GM03348 (cell line): ENCODE measurements at places on chromosomes 2 and 18.

GRCh38 chr2:151918308-151918707 is 90.1 kb upstream of the ARL5A start:
- no peak for DNase-seq

DNA sequence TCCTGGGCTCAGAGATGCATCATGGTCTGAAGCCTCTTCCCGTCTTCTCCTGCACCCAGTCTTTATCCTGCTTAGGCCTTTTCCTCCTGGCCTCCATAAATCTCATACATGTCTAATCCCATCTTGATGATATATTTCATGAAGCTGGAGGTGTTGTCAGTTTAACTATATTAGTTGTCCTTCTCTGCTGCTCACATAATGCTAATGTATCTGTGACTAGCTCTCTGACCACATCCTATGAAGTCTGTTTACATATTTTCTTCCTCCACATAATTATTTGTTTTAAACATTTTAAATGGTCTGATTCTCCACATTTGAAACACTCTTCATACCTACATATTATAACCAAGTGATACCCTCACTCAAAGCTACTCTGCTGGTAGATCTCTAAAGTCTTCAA is 315.2 kb upstream of the RND3 start:
- no peak for DNase-seq

DNA sequence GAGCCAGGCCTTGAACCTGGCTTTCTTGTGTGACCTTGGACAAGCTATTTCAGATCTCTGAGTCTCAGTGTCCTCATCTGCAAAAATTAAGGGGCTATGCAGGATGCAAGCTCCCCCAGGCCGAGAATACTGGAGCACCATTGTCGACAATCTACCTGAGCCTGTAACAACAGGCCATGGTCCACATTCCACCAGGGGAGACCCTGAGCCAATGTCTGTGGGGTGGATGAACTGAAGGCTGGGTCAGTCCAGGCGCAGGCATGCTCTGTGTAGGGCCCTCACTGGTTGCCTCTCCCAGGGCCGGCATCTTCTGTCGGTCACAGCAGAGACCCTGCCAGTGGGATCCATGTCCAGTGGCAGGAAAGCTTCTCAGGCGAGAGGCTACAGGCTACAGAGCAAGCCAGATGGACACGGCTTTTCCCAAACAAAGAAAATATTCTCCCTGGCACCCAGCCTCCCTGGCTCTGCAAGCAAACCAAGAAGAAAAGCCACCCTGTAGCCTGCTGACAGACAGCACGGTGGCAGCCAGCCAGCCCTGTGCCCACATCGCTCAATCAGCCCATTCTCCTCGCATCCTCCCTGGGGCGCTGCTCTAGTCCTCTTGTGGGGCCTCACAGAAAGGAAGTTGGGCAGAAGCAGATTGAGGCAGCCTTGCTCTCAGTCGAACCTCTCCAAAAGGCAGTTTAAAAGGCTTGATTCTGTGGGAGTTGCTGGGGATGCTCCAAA is 48.7 kb upstream of the FZD7 start:
- DNase-seq, result no peak

GRCh38 chr18:27839141-27839540 is 337.8 kb downstream of the CDH2 start:
- DNase-seq, result peak; percentile 35

GRCh38 chr2:128720080-128721022 is 401.7 kb upstream of the HS6ST1 start:
- no peak for DNase-seq

DNA sequence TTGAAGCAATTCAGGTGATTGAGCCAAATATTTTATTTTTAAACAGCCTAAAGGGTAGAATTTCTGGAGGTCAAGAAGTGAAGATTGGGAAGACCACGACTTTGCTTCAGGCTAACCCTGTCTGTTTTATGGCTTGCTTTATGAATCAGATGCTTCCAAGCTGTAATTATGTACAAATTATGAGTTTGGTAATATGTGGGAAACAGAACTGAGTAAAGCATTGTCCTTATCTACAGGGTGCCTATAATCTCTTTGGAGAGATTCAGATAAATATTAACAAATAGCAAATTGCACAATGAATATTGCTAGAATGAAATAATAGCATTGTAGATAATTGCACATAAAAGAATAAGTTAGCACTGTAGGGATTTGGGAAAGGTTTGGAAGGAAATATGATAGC is 539.4 kb upstream of the CDH2 start:
- no peak for DNase-seq

- no peak for DNase-seq
Measured at GRCh38 chr2:70141212-70141901, 49.5 kb downstream of the C2orf42 start.

DNA sequence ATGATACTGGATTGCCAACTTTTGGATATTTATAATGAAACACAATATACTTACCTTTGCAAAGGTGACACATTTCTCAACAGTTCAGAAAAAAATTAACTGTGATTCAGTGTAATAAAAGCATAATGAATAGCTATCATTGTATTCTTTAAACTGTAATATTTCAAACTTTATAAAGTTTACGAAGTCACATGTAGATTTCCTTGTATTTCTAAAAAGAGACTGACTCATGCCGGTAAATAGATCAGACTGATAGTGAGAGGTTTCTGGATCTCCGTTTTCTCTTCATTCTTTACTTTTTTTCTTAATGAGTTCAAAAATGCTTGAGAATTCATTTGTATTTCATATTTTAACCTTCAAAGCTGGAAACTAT is 70.1 kb downstream of the EML4 start:
- DNase-seq, result no peak

DNA sequence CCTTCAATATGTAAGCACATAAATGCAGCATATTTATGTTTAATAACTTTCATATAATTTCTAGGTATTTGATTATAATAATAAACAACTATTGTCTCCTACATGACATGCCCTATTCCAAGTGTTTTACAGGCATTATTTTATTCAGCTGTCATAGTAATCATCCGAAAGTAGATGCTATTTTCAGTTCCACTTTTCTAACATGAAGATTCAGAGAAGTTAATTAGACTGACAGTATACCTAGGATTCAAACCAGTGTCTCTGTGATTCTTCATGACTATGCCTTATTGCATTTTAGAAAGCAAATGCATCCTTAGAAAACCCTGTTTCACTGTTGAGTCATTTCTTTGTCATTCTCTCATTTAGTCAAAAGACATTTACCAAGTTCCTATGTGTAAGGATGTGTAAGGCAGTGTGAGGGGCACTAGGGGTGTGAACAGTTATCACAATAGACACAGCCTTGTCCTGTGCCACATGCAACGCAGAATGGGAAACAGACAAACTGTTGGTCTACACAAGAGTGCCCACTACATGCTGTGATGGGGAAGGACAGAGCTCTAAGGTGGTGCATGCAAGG is 79.8 kb downstream of the DTNA start:
- DNase-seq, result no peak

- DNase-seq, result peak; percentile 36
Measured at GRCh38 chr18:27954226-27954625, 222.7 kb downstream of the CDH2 start.

GRCh38 chr2:25076749-25077148 is 34.9 kb downstream of the EFR3B start:
- DNase-seq, result peak; percentile 23

DNA sequence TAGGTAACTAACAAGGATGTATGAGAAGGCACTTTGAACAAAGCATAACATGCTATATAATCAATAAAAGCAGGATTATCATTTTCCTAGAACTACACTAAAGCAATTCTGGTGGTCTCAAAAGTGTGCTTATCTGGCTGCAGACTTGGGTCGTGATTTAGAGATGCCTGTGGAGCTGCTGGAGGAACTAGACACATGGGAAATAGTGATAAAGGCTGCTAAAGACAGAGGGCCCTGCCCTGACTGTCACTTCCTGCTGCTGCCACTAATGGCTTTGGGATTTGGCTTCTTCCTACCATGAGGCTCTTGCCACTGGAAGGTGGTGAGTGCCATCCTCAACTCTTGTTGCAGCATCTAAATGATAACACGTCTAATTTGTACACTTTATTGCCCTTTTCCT is 22.5 kb downstream of the TMEM178A start:
- DNase-seq, result no peak

DNA sequence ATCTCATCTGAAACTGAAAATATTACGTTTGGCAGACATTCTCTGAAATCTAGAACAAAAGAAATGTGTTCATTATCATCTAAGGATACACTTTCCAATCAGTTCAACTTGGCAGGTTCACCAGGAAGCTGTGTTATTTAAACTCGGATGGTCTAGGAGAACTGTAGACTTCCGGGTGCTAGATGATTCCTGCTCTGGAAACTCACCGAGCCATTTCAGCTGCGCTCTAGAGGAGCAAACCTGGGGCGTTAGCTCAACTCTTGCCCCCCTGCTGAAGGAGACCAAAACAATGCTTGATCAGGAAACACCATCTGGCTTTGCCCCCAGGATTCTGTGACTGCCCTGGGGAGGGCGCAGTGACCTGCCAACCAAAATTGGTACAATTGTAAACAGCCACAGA is 22.9 kb downstream of the MLPH start:
- no peak for DNase-seq

- DNase-seq, result no peak
Measured at GRCh38 chr2:240170354-240170735, 29.9 kb upstream of the OTOS start.

- DNase-seq, result peak; percentile 36
Measured at GRCh38 chr2:240520130-240520973, 37.4 kb downstream of the ANKMY1 start.

DNA sequence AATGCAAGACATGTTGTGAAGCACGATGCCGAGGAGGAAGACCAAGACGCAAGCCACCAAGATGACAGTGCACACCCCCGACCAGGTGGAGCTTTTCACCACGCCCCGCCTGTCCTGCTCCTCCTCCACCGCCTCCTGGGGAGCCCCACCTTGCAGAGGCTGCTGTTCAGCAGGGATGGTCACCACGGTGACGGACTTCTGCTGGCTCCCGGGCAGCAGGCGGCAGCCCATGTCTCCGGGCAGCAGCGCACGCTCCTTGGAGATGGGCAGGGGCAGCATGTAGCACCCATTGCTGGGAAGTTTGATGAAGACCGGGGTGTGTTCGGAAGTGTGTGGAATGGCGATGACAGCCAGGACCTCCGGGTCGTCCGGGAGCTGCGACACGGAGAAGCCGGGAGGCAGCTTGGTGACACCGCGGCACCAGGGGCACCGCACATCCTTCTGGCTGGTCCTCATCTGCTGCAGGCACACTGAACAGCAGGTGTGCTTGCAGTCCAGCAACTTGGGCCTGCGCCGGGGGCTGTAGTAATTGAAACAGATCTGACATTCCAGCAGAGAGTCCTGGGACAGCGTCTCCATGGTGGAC is 76.8 kb downstream of the RNF152 start:
- no peak for DNase-seq

DNA sequence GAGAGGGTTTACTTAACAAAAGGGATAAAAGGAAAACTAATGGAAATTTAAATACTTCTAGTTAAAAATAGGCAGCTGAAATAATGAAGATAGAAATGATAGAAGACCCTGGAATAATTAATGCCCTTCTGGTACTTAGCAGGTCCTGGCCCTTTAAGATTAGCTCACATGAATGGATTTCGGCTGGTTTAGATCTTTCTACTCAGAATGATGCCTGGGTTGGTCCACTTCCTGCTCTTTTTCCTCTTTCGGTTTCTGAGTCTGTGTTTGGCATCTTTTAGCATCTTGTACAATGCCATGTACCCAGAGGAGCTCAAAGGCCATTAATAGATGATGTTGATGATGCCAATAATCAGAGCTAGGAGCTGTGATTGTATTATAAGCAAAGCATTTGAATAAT is 290.5 kb downstream of the CLIP4 start:
- DNase-seq, result no peak

GRCh38 chr2:211455216-211455841 is 898.9 kb downstream of the CPS1 start:
- peak; percentile 72 for DNase-seq

DNA sequence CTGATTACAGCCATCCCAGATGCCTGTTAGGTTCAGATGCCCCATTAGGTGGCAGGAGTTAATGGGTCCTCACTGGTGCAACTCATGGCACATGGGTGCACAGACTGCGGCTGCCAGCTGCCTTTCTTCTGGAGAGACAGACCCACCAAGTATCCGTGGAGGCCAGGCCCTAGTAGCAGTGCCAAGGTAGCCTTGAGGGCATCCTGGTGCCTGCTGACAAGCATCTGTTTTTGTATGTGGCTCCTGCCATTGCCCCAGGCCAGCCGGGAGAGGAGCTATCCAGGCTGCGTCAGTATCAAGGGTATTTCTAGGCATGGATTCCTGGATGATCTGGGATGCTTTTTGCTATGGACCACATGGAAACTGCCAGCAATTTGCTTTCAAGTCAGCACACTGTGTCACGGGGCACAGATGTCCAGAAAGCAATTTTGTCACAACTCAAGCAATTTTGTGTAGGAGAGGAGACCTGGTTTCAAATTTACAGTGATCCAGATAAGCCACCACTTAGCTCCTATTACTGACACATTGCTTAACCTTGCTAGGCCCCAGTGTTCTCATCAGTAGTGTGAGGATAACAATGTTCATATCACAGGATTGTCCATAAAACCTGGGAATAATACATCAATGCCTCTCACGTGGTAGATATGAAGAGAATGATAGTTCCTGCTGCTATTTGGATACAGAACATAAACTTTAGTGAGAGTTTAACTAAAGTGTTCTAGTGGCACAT is 815.1 kb upstream of the RAB6C start:
- DNase-seq, result no peak

- DNase-seq, result peak; percentile 6
Measured at GRCh38 chr2:179020156-179020750, 29.7 kb downstream of the CCDC141 start.

DNA sequence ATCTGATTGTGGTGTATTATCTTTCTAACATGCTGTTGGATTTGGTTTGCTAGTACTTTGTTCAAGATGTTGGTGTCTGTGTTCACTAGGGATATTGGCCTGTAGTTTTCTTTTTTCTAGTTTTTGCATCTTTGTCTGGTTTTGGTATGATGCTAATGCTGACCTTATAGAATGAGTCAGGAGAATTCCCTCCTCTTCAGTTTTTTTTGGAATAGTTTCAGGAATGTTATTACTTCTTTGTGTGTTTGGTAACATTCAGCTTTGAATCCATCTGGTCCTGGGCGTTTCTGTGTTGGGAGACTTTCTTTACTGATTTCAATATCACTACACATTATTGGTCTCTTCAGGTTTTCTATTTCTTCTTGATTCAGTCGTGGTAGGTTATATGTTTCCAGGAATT is 124.2 kb upstream of the EPB41L5 start:
- DNase-seq, result peak; percentile 74

DNA sequence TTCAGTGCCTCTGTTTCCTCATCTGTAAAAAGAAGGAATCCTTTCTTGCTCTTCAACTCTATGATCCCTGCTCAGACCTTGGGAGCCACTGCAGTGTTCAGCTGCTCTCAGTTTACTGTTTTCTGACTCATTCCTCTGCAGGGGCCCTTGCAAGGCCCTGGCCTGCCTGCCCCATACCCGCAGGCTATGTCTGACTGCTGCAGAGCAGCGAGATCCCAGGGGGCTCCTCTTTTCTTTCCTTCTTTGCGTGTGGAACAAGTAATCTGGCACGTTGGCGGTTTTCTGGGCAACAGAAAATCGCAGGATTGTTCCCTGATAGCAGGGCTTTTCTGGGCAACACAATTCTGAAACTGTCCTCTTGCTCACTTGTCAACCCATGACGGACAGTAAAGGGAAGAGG is 376.0 kb downstream of the DCC start:
- DNase-seq, result no peak
